ENCODE measurements at places on chromosomes 11 and 22. TPM values are rescaled to one million over a fixed set of nuclear protein-coding genes. Genes with fewer than 3 reads are reported as not detected.

- no peak for DNase-seq
Observed at GRCh38 chr11:30046578-30046945, 29.7 kb upstream of the KCNA4 start.

- DNase-seq = no peak
Observed at GRCh38 chr22:49869845-49870712, 16.4 kb downstream of the ZBED4 start.

- no peak for DNase-seq
Observed at GRCh38 chr11:33256813-33257159, 395 bp upstream of the HIPK3 start.

- no peak for DNase-seq
Observed at GRCh38 chr11:104385884-104386283, 221.9 kb upstream of the PDGFD start.

DNA sequence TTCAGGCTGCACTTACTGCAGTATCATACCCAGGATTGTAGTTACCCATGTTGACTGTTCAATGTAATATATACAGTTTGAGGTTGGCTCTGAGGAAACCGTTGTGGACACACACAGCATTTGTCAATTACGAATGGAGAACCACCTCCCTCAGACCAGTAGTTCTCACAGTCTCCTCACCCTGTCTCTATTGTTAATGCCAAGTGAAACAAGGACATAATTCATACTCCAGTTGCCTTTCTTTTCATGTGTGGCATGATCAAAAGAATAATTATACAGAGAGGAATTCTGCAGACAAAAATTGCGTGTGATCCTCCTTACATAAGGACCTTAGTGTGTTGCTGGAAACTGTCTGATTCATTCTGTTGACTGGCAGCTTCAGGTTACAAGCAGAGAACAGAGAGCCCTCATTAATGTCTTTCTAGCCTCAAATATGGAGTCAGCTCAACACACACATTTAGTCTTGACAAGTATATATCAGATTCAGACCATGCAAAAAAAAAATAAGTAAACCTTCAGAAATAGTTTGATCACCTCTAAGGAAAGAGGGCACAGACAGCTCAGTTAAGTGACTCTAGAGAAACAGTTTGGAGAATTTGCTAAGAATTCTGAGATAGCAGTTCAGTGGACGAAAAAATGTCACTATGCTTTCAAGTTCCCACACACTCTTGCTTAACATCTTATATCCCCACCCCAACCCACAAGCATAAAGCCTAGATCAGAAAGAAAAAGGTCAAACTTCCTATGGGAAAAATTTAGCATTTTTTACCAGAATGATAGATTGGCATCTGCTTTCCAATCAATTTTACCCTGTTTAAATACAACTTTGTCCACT is 96.1 kb downstream of the MAML2 start:
- peak; percentile 41 for DNase-seq

DNA sequence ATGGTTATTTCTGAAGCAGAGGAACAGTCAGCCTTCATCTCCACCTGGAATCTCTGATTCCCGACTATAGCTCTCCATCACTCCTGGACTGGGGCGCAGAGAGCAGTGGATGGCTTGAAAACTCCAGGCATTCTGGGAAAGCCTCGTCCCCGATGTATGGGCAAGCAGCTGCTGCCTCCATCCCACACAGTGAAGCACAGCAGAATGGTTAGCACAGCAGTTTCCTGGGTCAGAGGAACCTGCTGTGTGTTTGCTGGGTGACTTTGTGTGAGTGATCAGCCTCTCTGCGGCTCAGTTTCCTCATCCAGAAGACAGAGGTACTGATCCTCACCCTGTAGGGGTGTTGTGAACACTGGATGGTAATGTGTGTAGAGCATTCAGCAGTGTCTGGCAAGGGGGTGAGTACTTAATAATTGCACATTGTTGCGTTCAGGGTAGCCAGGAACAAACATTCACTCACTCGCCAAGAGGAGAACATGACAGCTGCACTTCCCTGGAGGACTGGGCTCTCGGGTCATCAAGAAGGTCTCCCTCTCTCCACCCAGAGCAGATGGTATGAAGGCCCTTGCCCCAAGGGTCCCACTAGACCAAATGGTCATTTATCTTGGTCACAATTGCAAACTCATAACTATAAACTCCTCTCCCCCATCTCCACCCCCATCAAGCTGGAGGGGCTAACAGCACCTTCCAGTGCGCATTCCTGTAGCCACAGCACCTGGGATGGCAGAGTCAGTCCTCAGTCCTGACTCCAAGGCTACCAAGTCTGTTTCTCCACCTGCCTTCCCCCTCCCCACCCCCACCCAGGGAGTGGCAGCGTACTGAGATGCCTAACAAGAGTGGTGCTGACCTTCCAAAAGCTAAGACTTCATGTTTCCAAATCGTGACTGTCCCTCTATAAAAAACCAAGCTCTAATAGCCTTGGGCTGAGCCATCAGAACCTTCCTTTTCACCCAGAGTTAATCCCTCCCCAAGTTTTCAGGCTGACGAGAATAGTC is 1.5 kb upstream of the CHST1 start:
- no peak for DNase-seq

GRCh38 chr22:44371741-44372525 is 59.2 kb upstream of the SHISAL1 start:
- DNase-seq = no peak

GRCh38 chr22:19270873-19271272 is 20.6 kb downstream of the CLTCL1 start:
- DNase-seq = no peak

GRCh38 chr11:129230006-129230405 is 37.9 kb upstream of the ARHGAP32 start:
- DNase-seq = no peak

- no peak for DNase-seq
Observed at GRCh38 chr11:124754710-124755109, 2.7 kb upstream of the VSIG2 start.

DNA sequence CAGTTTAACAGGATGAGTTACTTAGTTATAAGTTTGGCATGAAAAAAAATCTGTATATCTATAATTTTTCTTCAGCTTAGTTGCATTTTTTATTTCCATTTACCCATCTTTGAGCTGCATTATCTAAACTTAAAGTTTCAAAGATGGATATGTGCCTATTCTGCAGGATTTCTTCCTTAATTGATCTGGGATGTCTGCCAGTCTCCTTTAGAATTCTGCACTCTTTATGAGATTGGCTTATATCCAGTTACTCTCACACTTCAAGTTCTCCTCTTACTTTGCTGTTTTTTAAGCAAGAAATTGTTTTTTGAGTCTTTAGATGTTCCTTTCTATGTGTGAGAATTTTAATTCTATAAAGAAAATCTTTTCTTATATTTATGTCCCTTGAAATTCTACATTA is 5.1 kb upstream of the PDGFD start:
- no peak for DNase-seq

DNA sequence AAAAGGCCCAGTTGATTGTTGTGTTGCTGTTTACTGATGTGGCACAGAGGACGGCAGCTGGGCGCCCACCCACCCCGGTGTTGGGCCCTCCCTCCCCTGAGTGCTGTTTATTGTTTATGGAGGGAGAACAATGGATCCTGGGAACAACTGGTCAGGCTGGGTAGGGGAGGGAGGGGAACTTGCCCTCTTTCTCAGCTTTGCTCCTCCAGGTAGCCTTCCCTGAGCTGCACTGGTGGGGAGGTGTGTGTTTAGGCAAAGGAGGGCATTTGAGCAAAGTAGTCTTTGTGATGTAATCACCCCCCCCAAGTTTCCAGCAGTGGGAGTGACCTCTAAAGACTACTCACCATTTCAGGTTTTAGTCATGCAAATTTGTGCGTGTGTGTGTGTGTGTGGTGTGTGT is 1035.3 kb downstream of the NTM start:
- no peak for DNase-seq

- DNase-seq = no peak
Observed at GRCh38 chr11:27616711-27617110, 83.5 kb downstream of the BDNF start.

DNA sequence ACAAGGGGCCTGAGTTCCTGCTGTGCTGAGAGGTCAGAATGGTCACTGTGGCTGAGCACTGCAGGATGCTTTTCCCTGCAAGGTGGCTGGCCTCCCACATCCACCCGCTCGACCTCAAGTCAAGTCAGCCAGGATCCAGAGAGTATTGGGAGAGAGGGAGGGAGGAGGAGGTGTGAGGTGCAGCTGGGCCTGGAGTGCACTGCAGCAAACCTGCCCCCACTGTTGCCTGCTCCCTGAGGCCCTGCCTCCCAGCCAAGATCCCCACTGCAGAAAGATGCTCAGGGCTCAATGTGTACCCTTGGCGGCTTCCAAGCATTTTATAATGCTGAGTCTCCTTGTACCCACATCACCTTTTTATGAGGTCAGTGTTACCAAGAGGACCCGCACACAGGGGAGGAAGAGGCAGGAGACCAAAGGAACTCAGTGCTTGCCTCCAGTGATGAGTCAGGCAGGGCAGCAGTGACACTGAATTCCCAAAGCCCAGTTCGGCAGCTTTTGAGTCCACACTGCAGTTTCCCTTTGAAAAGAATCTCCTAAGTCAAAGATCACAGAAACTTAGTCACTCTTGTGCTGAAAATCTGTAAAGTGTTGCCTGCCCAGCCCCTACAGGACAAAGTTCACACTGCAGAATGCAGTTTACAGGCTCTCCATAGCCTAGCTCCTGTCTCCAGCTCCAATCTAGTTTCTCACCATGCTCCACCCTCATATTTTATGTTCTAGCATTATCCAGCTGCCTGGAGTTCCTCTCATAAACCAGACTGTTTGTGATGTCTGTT is 3.1 kb downstream of the ENDOD1 start:
- DNase-seq = no peak

GRCh38 chr22:22403771-22404170 is 104.8 kb downstream of the ZNF280B start:
- no peak for DNase-seq

GRCh38 chr11:22711880-22712279 is 45.5 kb downstream of the GAS2 start:
- no peak for DNase-seq

DNA sequence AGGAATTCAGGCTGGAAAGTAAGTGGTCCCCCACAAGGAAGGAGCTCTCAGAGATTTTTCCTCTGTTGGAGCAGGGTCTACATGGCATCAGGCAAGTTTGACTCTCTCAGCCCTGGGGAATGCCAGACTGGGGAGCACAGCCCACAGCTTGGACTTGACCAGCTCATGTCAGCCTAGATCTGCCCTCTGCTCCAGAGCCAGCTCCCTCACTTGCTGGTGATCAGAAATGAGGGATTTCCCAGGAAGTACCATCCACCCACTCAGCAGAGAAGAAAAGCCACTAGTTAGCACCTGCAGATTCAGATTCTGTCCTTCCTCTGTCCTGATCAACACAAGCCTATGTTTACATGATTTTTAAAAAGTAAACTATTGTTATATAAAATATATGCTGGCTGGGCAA is 13.0 kb downstream of the TALDO1 start:
- no peak for DNase-seq

DNA sequence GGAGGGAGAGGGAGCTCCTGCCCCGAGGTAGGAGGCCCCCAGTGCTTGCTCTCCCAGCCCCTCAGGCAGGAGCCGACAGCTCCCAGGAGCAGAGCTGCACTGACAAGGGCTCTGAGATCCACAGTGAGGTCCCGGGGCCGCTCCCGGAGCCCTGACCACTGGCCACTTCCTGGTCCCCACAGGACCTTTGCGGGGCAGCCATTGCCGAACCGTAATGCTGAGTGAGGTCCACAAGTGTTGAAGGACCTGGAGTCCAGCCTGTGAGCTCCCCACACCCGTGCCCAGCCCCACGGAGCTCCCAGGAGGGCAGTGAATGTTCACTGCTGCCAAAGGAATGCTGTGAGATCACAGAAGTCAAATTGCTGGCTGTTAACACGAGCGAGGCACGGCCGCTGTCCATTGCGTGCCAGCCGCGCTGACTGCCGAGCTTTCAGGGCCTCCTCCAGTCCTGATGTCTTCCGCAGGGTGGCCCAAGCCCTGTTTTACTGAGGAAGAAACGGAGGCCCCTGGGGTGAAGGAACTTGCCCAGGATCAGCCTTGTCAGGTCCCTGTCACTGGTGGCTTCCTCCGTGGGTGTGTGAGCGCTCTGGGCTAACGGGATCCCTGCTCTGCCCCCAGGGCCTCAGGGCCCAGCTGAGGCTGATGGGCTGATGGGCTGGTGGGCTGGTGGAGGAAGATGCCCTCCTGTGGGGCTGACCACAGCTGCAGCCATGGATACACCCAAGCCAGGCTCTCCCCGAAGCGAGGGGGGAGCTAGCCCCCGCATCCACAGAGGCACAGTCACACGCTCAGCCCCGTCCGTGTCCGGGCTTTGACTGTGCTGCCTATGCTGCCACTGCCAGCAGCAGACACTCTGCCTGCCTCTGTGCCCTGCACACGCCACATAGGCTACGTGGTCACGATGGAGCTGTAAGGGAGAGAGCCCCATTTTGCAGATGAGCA is 70.8 kb downstream of the WNT7B start:
- DNase-seq = no peak

- no peak for DNase-seq
Observed at GRCh38 chr11:82557274-82557673, 176.4 kb downstream of the FAM181B start.

DNA sequence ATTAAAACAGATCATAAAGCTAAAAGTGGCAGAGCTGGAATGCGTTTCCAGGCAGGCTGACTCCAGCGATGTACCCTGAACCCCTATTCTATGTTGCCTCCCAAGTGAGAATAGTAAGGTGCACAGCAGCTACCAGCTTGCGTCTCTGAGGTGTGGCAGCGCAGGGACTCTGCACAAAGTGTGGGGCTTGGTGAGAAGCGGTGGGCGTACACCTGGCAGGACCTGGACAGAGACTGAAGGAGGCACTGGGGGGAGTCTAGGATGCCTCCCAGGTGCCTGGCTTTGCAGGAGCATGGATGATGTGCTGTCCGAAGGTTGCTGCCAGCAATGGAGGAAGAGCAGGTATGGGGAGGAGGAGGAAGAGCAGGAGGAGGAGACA is 42.9 kb downstream of the AMPD3 start:
- no peak for DNase-seq

- DNase-seq = no peak
Observed at GRCh38 chr22:45683680-45684079, 12.0 kb downstream of the ATXN10 start.

DNA sequence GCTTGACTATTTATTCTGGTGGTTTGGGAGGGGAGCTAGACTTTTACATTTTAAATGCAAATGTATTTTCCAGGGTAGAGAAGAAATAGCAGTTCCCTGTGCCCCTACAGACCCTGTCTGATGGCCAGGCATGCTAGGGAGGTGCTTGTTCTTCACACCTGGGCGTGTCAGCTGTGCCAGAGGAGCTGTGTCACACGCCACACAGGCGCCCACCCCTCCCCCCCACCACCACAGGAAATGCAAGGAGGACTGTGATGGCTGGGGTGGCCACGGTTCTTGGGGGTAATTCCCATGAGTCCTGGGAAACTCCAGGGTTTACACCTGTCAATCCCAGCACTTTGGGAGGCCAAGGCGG is 82.2 kb downstream of the FLI1 start:
- DNase-seq = no peak

Gene C11orf87
- 0.69 TPM for total RNA-seq

Gene LDHAL6A
- not detected for total RNA-seq

Gene TESMIN
- 1.1 TPM for total RNA-seq

Gene MB
- 21.4 TPM for total RNA-seq

Gene CDC42BPG
- total RNA-seq = 9.7 TPM

Gene OR8D1
- not detected for total RNA-seq

Gene VPREB1
- not detected for total RNA-seq

Gene TEX12
- total RNA-seq = 0.20 TPM

Gene RFPL2
- not detected for total RNA-seq

Gene GRM5
- 0.20 TPM for total RNA-seq

Gene OMP
- not detected for total RNA-seq

Gene PKDREJ
- 0.10 TPM for total RNA-seq

Gene NXPE1
- total RNA-seq = not detected

All from skin of body (tissue), 3 donors.